Activated T-helper 1 cell treated with Interleukin-2 at 50 U/mL for 16 hours (primary cell): ENCODE measurements at places on chromosomes 5 and 9.

- no peak for DNase-seq
Measured at GRCh38 chr5:144697847-144698262, 527.2 kb downstream of the KCTD16 start.

DNA sequence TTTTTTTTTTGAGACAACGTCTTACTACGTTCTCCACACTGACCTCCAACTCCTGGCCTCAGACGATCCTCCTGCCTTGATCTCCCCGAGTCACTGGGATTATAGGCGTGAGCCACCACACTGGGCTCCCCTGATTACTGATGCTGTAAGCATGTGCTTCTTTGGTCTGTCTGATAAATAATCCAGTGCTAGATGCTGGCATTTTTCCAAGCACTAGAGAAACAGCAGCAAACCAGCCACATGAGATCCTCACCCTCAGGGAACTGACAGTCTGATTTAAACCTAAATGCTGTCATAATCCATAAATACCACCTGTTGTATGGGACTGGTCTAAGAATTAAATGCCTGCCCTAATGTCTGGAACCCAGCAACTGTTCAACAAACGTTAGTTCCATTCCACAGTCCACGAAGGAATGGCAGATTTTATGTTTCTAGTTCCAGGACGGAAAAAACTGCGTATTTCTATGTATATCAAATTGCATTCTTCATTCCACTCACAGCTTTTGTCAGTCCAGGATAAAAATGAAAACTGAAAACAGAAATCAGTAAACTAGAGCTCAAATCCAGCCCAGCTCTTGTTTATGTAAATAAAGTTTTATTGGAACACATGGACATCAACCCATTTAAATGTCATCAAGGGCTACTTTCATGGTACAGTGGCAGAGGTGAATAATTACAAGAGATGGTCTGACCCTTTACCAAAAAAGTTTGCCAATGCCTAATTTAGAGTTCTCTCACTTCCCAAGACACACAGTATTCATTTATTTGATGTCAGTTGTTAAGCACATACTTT, 20.1 kb downstream of the SLC35D2 start:
- DNase-seq, result no peak

DNA sequence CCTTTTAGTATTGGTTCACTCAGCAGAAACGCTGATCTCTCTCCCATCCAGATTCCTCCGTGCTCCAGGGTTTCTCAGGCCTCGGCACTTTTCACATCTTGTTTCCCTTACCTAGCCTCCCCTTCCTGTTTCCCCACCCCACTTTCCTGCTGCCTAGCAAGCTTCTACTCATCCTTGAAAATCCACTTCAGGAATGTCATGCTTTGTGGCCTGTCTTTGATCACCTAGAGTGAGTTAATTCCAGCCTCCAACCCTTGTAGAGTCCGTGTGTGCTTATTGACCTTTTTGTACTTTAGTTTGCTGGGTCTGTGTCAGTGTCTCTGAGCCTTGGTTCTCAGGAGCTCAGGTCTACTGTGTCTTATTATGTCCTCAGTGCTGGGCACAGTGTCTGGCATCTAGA, 116.6 kb downstream of the AOPEP start:
- no peak for DNase-seq

GRCh38 chr5:89034588-89034987, 151.6 kb upstream of the MEF2C start:
- DNase-seq, result no peak

DNA sequence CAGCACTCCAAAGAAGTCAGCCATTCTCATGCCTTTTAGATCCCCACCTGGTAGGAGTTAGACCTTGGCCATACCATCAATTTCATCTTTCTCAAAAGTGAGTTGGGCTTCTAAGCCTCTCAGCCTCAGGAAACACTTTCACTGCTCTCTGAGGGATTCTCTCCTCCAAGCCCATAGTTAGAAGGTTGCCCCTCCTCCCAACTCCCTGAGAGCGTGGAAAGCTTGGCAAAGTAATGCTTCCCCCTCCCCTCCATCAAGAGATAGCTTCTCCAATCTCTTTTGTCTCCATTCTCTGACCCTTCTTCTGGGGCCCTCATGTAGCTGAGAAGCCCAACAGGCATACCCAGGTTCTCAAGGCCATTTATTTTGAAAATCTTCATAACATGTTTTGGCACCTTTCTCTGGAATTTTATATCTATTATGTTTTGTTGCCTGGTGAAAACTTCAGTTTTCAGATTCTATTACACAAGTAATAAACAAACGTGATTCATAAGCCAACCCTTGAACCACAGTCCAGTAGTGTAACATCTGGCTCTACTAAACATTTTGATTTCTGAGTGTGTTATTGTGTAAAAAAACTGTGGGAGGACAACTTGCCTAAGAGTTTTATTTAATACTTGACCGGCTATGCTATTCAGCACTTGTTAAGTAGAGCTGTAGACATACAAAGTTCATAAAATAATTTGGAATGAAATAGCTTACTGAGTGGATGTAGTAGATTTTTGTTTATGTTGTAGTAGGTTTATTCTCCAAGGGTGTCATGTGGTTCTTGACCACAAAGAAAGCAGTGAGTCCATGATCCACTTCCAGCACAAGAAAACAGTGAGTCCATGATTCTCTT, 17.1 kb downstream of the LVRN start:
- DNase-seq, result no peak

DNA sequence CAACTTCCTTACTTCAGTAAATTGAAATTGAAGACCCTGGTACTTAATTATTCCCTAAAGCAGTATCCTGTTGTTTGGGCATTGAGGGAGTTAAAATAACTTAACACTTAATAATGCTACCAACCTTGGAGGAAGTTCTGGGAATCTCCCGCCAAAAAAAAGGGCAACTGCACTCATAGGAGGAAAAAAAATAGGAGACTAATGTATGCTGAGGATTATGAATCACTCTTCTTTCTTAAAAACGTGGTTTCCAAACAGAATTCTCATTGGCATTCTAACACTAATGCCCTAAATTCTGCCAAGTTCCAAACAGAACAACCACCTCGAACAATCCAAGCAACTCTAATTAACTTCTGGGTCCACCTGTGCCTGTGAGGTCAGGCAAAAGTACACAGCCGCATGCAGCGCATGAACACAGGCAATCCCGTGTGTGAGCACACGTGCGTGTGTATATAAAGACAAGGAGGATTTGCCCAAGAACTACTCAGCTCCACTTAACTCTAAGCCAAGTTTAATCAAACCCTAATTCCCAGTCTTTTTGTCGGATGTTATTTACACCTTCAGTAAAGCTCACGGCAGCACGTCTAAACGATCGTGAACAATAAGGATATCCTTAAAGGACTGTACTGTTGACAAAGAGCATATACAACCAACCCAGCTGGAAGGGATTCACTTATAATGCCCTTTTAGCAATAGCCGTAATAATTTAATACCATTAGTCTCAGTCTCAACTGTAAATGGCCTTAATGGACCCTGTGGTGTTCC, 78.4 kb downstream of the EBF1 start:
- DNase-seq, result no peak

- no peak for DNase-seq
Measured at GRCh38 chr5:128407944-128408343, 130.1 kb downstream of the FBN2 start.

DNA sequence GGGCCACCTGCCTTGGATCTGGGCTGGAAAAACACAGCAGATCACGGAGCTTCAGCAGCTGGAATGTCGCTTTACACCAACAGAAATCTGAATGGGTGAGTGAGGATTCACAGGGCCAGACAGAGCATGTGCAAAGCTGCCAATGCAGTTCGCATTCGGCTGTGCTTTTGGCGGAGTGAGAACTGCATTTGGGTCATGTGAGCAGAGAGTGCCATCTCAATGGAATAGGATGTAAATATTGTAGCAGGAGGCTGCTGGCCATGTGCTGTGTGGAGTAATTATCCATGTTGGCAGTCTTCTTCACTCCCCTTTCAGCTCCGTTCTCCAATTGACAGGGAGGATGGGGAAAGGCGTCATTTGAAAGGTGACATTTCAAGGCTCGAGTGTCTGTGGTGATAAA, at the start of gene ANKRD55:
Gene ANKRD55, minus strand, starts transcription at position 101 of the 400 bp plus-strand sequence. CDS start 417 bp downstream, outside the sequence.
- no peak for DNase-seq

DNA sequence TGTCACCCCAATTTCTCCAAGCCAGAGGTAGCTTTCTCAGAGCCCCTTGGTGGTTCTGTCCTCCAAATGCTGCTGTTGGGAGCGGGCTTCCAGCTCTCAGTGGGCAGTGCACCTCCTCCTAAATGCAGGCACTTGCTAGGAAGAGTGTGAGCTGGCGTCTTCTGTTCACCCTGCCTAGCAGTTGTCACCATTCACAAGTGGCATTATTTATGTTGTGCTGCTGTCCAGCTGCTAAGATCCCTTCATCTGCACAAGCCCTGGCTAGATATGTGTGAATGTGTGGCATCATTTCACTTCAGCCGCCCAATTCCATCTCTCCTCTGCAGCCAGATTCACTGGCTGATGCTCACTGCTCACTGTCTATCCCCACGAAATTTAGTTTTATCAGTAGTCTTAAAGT, 43.7 kb downstream of the SLC36A1 start:
- no peak for DNase-seq

DNA sequence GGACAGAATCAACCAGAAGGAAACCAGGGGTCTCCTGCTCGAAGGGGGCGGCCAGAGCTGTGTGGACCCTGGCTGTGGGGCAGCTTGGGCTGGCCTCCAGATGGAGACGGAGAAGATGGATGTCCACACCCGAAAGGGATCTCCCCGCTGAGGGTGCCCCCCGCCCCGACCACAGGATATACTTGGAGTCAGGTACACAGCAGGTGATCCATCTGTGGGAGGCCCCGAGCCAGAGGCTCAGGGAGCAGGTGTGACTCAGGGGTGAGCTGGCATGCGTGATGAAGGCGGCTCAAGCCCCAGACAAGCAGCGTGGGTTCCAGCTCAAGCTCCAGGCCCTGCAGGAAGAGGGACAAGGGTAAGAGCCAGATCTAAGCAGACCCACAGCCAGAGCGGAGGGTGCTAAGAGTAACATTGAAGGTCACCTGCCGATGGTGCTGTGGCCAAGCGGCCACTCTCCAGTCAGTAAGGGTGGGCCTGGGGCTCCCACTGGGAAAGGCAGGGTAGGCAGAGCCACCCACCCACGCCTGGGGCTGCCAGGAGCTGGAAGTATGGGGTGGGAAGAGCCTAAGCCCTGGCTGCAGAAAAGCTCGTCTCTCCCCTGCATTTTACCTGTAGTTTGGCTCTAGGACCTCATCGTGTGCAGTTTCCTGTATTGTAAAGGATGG, 30.6 kb upstream of the MVB12B start:
- no peak for DNase-seq

DNA sequence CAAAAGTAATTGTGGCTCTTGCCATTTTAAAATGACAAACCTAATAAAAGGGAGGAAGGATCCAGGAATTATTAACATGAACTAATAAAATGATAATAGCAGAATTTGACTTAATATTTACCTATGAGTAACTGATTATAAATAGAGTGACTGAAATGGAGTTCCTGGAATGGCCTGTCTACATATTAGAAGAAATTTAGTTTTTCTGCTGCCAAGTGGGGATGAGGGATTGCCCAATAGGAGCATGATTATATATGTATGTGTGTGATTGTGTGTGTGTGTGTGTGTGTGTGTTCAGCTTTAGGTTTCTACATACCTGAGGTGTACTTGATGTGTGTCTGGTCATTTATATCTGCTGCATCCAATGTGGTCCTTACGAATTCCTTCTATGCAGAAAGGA, 36.6 kb upstream of the ITGA1 start:
- no peak for DNase-seq

DNA sequence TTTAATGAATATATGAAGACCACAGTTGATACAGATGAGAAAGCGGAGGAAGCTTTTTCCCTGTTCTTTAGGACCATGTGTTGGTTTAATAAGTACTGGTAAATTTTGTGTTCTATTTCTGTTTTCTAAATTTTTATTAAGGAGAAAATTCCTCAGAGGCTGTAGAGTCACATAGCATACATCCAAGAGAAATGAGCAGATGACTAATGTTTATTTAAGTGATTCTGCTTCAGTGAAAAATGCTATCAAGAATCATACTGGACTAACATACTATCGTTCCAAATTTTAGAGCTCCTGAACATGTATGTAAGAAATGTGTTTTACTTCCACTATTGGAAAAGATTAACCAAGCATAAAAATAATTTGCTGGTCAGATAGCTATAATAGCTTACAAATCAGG, 115.0 kb downstream of the KIAA1958 start:
- no peak for DNase-seq

- DNase-seq, result no peak
Measured at GRCh38 chr5:73155271-73156222, 17.4 kb upstream of the TMEM174 start.

- no peak for DNase-seq
Measured at GRCh38 chr9:134192951-134193731, 28.8 kb upstream of the RNU6ATAC start.

- DNase-seq, result no peak
Measured at GRCh38 chr9:23821375-23822181, 4.5 kb downstream of the ELAVL2 start.

- DNase-seq, result no peak
Measured at GRCh38 chr9:136171009-136171800, 33.7 kb downstream of the LHX3 start.

GRCh38 chr9:129768486-129768885, 15.6 kb upstream of the PTGES start:
- DNase-seq, result no peak

- no peak for DNase-seq
Measured at GRCh38 chr5:113719549-113719948, 206.1 kb downstream of the YTHDC2 start.

DNA sequence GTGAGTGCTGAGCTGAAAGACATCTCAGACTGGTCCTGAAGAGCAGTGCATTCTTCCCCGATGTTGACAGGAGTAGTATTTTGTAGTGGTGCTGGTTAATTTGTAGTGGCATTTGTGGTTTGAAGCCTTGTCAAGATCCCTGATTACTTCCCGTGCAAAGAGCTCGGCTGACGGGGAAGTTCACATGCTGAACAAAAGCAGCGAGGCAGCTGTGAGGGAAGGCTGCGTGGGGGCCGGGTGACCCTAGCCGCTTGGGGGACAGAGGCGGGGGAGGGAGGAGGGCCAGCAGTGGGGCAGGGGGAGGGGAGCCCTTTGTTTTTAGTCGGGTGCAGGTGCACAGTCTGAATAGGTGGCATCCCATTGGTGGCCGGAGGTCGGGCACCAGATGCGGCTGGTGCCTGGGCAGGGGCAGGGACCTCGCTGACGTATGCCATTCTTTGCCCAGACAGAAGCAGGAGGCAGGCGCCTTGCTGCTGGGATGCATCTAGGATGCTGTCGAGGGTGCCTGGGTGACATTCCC, 64.7 kb downstream of the CRB2 start:
- DNase-seq, result no peak

GRCh38 chr5:14669415-14669814, 4.9 kb downstream of the OTULIN start:
- DNase-seq, result no peak

DNA sequence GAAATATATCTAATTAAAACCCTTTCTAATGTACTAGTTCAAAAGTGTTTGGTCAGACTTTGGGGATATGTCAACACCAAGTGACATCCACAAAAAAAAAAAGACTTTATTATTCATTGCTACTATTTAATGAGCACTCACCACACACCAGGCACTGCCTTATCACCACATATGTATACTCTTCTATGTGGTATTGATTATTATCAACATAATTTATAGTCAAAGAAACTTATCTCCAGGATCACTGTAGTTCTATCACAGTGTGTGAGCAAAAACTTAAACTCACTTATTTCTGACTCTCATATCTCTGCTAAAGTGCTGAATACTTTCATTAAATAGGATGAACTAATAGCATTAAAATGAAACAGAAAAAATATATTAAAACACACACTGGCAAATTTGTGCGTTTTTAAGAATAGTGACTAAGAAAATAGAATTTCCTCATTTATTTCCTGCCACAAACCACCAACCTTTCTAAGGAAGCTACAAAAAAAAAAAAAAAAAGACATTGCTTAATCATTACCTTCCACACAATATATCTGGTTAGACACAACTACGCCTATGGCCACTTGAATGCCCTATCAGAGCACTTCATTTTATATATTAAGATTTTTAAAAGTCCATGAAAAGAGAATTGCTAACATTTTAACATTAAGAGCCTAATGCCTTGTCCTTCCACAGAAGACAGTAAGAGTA, 12.8 kb downstream of the SLCO4C1 start:
- DNase-seq, result no peak
